Activated CD4-positive, CD25-positive, alpha-beta regulatory T cell (primary cell): ENCODE measurements at places on chromosomes 7 and 10.

DNA sequence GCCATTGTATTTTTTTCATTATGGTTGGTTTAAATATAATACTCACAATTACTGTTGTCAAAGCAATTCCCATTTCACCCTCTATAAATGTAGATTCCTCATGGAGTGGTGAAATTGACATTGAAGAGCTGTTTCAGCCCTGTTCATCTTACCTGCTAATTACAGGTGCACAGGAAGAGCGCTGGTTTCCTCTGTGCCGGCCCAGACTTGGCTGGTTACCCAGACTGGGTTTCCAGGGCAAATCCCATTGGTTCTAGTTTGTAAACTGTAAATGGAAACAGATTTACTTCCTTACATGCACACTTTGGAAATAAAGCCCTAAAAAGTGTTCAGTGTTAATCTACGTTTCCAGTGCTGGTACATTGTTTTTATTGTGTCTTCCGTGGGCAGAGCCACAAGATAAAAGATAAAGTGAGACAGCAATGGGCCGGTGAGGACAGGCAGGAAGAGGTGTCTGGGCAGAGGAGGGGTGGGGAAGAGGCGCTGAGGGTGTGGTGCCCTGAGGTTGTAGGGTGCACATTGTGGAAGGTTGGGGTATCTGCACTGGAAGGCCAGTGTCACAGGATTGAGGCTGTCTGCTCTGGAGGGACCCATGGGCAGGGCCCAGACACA, 71.6 kb upstream of the ZPBP start:
- no peak for DNase-seq

- DNase-seq: no peak
These were observed 98.1 kb downstream of the C10orf105 start for GRCh38 chr10:71621231-71622153.

DNA sequence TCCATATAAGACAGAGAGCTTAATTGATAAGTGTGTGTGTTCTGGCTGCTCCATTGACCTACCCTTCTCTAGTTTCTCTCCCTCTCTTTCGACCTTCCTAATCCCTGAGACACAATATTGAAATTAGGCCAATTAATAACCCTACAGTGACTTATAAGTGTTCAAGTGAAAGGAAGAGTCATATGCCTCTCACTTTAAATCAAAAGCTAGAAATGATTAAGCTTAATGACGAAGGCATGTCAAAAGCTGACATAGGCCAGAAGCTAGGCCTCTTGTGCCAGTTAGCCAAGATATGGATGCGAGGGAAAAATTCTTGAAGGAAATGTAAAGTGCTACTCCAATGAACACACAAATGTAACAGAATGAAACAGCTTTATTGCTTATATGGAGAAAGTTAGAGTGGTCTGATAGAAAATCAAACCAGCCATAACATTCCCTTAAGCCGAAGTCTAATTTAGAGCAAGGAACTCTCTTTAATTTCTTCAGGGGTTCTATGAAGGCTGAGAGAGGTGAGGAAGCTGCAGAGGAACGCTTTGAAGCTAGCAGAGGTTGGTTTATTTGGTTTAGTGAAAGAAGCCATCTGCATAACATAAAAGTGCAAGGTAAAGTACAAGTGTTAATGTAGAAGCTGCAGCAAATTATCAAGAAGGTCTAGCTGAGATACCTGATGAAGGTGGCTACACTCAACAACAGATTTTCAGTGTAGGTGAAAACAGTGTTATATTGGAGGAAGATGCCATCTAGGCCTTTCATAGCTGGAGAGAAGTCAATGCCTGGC, 53.8 kb downstream of the ST7 start:
- DNase-seq: no peak

GRCh38 chr10:59393349-59393748, 31.0 kb upstream of the FAM13C start:
- DNase-seq: no peak

DNA sequence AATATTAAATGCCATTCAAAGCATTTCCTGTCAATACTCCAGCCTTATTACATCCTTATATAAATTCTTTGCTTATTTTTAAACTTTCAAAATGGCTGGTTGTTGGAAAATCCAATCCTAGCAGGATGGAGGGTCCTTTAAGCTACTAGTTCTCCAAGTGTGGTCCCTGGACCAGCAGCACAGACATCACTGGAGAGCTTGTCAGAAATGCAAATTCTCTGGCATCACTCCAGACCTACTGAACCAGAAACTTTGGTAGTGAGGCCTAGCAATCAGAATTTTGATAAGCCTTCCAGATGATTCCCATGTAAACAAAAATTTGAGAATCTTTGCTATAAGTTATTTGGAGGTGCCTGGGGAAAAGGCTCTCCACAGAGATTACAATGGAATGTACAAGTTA, 43.8 kb downstream of the CALCR start:
- no peak for DNase-seq

DNA sequence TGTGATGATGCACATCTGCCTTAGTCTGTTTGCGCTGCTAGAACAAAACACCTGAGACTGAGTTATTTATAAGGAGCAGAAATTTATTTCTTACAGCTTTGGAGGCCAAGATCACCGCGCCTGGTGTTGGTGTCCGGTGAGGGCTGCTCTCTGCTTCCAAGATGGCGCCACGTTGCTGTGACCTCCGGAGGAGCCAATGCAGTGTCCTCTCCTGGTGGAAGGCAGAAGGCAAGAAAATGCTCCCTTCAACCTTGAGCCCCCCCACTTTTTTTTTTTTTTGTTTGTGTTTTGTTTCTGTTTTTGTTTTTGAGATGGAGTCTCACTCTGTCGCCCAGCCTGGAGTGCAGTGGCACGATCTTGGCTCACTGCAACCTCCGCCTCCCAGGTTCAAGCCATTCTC, 16.0 kb upstream of the ACTR3B start:
- DNase-seq: no peak

GRCh38 chr7:116461500-116461899, 38.0 kb upstream of the CAV2 start:
- DNase-seq: no peak

- no peak for DNase-seq
These were observed 82.2 kb downstream of the SEMA3D start for GRCh38 chr7:85104432-85105205.

DNA sequence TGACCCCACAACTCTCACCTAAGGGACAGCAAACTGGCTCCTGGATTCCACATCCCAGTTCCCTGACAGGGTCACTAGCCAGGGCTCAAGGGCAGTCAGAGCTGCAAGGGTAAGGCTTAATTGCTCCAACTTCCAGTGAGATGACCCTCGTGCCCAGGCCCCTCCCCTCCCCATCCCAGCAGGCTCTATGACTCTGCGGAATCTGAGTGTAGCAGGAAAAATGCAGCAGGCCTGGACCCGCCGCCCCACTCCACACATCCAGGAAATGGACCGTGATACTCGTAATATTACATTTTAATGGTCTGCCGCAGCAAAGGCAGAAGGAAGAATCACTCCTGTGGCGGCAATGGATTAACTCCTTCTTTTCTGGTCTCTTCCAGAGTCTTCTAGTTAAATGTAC, 91.7 kb upstream of the CHST15 start:
- no peak for DNase-seq

GRCh38 chr10:31876652-31877352, 51.8 kb downstream of the ARHGAP12 start:
- no peak for DNase-seq

DNA sequence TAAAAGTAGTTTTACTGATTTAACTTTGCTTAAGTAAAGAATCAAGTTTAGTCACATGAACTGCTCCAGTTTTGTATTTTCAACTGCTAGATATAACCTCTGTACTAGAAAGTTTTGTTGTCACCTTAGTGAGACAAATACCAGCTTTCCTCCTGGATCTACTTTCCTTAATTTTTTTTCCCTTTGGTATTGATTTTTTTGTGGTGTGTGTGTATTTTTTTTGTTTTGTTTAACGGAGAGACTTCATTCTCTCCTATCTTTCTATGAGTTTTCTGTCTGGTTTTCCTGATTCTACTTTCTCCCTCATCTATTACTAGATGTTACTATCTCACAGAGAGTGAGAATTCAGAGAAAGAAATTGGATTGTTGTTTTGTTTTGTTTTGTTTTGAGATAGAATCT, 52.0 kb downstream of the TASOR2 start:
- no peak for DNase-seq

DNA sequence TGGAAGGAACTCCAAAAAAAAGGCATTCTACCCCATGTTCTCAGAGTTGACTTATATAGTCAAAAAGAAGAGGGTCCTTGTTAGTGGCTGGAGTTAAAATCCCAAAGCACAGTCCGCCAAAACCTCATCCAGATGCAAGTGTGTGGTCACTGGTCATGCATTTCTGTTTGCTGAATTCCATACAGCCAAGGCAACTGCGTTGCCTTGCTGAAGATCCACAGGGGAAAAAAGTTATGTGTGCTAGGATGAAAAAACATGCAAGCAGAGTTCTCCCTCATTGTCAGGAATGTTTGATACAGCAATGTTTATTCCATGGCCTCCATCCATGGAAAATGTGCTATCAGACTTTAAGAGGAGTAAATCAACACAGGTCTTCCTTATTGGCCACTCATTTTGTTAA, 213.1 kb downstream of the CREB5 start:
- DNase-seq: no peak

DNA sequence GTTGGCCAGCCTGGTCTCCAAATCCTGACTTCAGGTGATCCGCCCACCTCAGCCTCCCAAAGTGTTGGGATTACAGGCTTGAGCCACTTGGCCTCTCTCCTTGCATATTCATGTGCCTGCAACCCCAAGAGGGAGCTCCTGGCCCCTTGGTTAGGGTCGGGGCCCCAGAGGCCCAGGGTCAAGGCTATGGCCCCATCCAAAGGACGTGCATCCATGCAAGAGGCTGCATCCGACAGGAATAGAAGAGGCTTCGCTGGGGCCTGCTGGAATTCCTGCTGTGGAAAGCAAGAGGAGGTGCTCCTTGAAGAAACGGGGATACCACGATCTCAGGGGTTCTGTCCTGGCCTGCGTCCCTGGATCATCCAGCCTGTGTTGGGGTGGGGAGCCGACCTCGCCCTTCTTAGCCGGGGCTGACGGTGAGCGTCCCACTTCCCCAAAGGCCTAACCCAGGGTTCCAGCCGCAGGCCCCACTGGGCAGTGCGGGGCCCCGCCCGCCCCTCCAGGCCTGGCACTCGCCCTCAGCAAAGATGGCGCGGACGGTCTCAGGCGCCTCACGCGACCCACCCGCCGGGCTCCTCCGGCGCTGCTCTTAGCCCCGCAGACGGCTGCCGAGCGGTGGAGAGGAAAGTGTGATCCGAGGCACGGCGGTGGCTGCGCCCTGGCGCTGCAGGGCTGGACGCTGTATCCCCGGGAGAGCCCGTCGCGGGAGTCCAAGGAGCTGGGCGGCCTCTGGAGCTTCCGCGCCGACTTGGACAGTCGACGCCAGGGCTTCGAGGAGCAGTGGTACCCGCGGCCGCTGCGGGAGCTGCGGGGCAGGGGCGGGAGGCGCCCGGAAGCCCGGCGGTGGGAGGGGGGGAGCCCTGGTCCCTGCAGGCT, 54.7 kb downstream of the ZNF727 start:
- no peak for DNase-seq

GRCh38 chr10:132804785-132805426, 19.0 kb upstream of the NKX6-2 start:
- no peak for DNase-seq

DNA sequence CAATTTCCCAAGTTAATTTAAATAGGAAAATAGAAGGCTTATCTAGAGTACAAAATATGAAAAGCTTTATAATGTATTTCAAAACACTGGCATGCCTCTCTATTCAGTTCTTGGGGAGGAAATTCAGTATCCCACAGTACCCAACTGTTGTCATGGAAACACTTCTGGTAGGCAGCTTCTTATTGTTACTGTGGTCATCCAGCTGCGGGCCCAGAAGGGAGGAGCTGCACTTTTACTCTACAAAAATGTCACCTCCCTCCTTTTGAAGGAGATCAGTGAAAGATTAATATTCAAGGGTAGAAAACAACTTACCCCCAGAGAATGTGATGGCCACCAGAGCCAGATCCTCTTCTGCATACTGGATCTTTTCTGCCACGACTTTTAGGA, 202.8 kb downstream of the RAPGEF5 start:
- DNase-seq: no peak

- no peak for DNase-seq
These were observed 49.2 kb upstream of the SHH start for GRCh38 chr7:155861480-155861868.

DNA sequence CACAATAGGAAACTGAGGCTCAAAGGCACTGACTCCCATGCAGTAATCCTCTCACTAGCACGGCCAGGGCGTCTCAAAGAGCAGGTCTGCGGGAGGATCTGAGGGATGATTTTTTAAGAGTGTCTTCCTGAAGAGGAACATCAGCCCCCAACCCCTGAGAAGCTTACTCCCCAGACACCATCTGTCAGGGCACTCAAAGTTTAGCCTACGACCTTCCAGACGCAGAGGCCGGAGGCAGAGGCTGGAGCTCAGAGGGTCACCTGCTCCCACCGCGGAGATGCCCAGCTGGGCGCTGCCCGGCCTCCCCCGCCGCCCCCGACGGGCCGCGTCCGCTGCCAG, 1.7 kb downstream of the ZNF777 start:
- no peak for DNase-seq

DNA sequence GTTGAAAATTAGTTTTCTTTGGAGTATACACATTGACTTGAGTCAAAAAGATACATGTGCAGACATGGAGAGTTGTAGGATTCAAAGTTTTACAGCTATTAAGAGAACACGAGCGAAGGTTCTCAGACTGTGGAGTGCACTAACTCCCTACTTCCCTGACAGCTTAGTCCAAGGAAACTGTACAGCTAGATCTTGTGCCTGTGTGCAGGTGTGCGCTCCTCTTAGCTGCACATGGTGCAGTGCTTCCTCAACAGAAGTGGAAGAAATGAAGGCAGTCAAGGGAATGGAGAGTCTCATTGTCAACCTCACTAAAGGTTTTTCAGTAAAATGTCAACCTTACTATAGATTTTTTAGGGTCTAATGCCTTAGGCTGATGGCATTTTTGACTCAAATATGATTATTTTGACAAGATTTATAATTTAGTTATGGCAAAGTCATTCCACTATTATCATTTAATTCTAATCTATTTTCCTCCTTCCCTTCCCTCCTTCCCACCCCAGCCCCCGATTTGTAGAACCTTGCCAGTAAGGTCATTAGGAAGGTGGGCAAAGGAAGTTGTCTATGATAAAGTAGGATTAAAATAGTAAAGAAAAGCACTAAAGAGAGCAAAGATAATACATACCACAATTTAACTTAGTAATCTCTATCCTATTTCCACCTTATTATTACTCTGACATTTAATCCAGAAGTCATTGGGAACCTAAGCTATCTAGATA, 13.6 kb downstream of the PDK4 start:
- no peak for DNase-seq

GRCh38 chr7:124379296-124379695, 346.4 kb upstream of the TMEM229A start:
- DNase-seq: no peak

DNA sequence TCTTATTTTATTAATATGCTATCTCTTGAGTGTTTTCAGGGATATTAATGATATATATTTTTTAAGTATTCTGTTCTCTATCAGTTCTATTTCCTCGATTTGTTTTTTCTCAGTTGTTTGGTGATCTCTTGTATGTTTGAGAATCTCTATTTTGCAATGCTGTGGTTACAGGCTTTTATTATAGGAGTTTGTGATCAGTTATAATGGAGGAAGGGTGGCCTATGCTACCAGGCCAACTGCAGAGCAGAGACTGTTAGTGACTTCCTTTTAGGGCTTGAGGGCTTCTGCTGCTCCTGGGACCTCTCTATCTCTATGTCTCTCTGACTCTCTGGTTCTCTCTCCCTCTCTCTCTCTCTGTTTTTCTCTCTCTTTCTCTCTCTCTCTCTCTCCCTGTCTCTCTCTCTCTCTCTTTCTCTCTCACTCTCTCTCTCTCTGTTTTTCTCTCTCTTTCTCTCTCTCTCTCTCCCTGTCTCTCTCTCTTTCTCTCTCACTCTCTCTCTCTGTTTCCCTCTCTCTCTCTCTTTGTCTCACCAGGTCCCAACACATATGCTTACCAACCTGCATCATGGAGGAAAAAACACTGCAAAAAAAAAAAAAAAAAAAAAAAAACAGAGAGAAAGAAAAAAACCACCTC, 69.4 kb upstream of the CAV2 start:
- no peak for DNase-seq
